ENCODE measurements at places on chromosomes 4 and X.

DNA sequence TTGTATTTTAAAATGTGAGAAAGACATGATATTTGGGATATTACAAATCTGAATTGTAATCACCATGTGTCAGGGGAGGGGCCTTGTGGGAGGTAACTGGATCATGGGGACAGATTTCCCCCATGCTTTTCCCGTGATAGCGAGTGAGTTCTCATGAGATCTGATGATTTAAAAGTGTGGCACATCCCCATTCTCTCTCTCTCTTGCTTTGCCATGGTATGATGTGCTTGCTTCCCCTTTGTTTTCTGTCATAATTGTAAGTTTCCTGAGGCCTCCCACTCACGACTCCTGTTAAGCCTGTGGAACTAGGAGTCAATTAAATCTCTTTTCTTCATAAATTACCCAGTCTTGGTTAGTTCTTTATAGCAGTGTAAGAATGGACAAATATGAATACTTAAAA lies 39.0 kb downstream of the CCDC158 start:
- DNase-seq = no peak

GRCh38 chr4:121796283-121796682 lies 4.8 kb upstream of the EXOSC9 start:
- no peak for DNase-seq

DNA sequence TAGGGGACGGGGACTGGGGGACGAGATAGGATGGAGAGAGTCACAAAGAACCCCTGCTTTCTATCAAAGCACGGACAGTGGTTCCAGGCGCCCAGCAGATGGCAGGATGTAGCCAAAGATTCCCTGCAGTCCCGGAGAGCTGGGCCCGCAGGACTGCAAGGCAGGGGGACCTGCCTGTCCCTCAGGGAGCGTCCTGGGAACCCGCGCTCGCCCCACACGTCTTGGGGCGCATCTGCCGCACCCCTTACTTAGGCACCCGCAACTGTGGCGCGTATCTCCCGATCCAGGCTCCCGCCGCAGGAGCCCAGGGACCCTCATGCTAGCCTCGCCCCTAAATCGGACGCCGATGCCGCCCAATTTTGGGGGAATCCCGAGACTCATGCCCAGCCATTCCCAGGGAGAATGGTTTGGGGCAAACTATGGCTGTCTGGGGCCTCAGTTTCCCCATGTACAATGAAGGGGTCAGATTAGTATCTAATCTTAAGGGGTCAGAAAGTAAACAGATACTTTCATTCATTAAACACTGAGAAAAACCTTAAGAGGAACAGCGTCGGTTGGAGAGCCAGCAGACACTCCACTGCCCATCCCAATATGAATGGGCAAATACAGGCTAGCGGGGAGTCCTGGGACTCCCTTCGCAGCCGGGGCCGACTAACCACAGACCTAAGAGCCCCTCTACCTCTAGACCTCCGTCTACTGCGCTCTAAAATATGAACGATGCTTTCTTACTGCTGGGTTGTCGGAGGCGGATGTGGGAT lies 581 bp upstream of the STK32B start:
- peak; percentile 66 for DNase-seq

- no peak for DNase-seq
Observed at GRCh38 chr4:118758293-118758692, 73.1 kb downstream of the METTL14 start.

GRCh38 chr4:6205567-6205931 lies 5.2 kb upstream of the JAKMIP1 start:
- DNase-seq = no peak

DNA sequence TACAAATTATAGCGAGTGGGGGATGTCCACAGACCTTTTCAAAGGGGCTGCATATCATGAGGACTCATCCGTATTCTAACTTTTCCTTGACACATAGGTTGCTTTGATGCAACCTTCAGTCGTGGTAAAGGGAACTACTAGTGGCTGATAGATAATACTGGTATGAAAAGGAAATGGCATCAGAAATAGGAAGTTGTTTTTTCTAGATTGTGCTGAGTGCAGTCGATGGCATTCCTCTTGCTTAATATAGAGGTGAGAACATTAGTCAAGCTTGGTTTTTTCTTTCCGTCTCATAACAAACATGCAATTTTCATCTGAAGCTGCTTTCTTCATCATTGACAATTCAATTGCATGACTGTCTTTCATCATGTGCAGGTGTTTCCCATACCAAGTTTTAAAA lies 16.6 kb downstream of the ENPEP start:
- no peak for DNase-seq

GRCh38 chr4:90979556-90979955 lies 852.4 kb downstream of the CCSER1 start:
- peak; percentile 43 for DNase-seq

DNA sequence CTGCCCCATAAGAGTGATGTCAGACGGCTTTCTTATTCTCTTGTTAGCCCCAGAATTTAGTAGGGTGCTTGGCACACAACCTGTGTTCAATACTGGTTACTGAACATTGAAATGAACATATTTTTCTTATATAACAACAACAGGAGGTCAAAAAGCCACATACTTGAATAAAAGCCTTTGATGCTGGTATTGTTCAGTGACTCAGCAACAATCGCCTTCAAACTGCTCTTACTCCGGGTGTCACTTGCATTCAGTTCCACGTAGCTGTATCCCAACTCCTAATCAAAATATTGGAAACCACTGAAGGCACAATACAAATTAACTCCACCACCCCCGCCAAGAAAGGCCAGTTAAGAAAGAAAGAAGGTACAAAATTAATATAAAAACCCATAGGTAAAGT lies 61.5 kb downstream of the RFC1 start:
- no peak for DNase-seq

DNA sequence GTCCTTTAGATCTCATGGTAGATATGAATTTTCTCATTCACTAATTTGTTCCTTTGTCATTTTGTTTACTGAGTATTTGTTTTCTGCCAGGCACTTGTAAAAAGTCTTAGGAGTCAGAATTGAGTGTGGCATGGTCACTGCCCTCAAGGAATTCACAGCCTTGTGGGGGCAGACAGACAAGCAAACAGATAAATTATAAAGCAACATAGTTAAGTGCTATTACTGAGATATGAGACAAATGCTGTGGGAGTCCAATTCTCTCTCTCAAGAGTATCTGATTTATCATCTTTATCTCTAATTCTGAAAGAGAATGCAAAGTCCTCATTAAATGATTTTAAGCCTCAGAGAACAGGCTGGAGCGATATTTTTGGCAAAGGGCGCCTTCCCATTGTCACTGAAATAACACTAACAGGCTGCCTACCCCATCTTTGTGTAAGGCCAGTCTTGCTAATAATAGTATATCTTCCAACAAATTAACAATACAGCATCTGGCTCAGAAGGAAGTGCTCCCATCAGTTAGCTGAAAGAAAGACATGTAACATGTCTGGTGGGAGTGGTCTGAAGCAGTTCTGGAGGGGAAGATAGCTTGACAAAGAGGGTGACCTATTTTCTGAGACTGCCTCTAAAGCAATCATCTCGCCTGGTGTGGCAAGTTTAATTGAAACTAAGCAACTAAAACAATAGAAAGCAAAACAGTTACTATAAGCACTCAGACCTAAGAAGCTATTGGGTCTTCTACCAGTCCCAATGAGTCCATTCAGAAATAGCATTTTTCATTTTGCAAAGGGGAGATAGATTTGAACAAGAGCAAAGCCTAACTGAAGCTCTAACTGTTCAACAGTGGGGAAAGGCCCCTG lies 61.5 kb upstream of the AMOT start:
- DNase-seq = no peak

DNA sequence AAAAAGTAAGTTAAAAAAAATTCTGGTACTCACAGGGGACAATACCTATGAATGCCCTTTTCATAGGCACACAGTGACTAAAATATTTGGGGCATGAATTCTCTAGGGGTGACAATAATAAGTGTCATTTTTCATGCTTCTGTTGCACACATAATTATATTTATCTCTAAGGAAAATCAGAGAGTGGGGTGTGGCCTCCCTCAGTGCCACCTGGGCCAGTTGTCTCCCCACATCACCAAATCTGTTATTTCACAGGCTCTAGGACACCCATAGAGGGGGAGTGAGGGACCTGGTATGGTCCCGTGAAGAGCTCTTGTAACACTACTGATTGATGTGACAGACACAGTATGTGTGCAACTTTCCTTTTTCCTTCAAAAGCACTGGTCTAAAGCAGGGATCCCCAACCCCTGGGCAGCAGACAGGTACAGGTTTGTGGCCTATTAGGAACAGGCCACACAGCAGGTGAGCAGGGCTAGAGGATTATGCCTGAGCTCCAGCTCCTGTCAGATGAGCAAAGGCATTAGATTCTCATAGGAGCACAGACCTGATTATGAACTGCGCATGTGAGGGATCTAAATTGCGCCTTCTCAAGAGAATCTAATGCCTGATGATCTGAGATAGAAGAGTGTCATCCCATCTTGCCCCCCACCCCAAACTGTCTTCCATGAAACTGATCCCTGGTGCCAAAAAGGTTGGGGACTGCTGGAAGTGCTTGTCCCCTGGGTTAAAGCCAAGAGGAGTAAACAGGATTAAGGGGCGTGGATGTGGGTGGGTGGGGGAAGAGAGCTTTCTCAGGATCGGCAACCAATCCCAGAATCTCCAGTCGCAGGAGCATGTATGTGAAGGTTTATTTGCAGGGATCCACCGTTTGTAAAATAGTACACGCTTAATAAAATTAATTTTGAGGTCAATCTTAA lies 856 bp downstream of the SLC9B1 start:
- no peak for DNase-seq

GRCh38 chrX:122586831-122587230 lies 597.2 kb upstream of the GRIA3 start:
- DNase-seq = no peak

DNA sequence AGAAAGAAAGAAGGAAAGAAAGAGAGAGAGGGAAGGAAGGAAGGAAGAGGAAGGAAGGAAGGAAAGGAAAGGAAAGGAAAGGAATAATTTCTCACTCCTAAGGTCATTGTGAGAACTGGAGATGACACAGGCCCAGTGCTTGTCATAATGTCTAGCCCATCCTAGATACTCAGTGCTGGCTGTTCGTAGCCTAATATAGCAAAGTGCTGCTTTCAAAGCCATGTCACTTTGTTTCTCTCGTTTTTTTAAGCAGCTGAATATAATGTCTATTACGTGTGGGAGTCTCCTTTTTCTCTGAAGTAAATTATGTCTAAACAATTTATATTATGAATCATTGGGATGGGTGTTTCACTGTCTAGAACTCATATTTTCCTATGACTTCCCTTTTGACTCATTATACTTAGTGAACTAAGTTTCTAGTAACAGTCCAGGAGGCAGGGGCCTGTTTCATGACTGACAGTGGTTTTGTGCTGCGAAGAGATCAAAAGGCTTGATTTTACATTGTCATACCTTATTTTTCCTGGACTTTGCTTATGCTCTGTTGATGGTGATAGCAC lies 327.0 kb upstream of the ZFP42 start:
- DNase-seq = no peak

- DNase-seq = no peak
Observed at GRCh38 chrX:102714994-102715393, 2.7 kb downstream of the GPRASP2 start.

- no peak for DNase-seq
Observed at GRCh38 chr4:23516716-23517115, 373.1 kb downstream of the PPARGC1A start.

DNA sequence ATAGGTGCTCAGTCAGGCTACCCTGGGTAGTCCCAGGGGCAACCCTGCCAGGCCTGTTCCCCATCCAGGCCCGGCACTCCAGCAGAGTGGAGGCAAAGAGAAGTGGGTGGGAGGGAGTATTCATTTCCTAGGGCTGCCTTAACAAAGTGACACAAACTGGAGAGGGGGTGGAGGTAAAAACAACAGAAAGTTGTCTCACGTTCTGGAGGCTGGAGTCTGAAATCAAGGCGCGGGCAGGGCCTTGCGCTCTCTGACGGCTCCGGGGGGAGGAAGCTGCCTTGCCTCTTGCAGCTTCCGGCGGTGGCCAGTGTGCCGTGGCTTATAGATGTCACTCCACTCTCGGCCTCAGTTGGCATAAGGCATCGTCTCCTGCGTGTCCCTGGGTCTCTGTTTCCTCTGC lies 90.8 kb downstream of the DCTD start:
- no peak for DNase-seq

- DNase-seq = no peak
Observed at GRCh38 chr4:69098470-69098869, 2.2 kb downstream of the UGT2B7 start.

- DNase-seq = no peak
Observed at GRCh38 chrX:109856974-109857373, 123.9 kb upstream of the ACSL4 start.

DNA sequence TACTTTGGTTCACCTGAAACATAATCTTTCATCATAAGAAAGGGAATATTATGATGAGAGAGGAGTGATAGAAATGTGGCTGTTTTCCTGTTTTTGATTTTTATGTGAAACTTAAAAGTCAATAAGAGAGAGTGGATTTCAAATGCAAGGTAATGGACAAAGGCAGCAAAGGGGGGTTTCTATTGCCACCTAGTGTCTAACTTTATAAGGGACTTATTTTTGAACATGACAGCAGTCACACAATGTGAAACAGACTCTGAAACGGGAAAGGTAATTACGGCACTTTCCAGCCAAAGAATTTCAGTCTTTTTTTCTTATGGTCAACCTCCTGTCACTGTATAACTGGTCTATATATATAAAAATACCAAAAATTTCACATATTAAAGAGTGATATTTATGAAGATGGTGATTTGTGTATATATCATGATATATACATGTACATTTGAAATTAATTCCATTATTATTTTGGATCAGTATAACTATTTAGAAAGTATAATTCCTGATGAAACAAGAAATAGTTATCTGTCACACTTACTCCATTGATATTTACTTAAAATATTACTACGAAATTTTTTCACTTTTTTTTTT lies 127.1 kb downstream of the FBXO8 start:
- no peak for DNase-seq

All from NCI-H187 (cell line).